ENCODE measurements at places on chromosomes 5 and 9.

- DNase-seq: no peak
These were observed 169.6 kb downstream of the SLC24A2 start for GRCh38 chr9:19619221-19619620.

- no peak for DNase-seq
These were observed 14.2 kb upstream of the LVRN start for GRCh38 chr5:115948091-115948534.

- no peak for DNase-seq
These were observed 47.9 kb upstream of the XPA start for GRCh38 chr9:97744710-97745708.

DNA sequence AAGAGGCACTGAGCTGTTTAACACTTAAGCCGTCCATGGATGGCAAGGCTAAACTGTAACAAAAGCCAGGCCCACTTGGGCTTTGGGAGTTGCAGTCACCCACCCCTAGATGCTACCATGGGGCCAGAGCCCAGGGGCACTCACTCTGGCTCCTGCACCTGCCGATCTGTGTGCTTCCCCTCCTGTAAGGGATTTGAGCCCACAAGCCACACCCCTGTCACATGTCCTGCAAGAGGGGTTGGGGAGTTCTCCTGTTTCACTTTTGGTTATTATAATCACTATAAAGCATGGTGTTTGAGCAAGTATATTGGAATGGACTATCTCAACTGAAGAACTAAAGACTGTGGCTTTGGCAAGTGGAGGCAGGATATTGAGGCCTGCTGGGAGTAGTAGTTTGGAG lies 14.0 kb upstream of the GPR151 start:
- no peak for DNase-seq

DNA sequence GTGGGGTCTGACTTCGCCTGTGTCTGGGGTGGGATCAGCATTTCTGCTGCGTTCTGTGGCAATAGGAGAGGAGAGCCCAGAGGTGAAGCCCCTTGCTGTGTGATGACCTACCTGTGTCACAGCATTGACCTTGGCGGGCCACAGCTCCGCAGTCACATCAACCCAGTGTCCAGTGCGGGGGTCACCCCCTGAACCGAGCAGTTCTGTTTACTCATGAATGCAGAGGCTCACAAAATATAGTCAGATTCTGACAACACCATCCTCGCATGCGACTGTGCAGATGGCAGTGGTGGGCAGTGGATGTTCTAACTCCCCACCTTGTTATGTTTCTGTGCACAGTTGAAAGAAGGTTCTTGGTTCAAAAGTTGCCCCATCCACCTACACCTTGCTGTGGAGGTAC lies 100.1 kb downstream of the ADAMTS16 start:
- no peak for DNase-seq

- DNase-seq: no peak
These were observed 61.4 kb downstream of the PSMB7 start for GRCh38 chr9:124353811-124354274.

GRCh38 chr9:5714501-5715401 lies 85.8 kb downstream of the RIC1 start:
- no peak for DNase-seq

GRCh38 chr5:67090593-67090992 lies 106.0 kb downstream of the CD180 start:
- DNase-seq: no peak

DNA sequence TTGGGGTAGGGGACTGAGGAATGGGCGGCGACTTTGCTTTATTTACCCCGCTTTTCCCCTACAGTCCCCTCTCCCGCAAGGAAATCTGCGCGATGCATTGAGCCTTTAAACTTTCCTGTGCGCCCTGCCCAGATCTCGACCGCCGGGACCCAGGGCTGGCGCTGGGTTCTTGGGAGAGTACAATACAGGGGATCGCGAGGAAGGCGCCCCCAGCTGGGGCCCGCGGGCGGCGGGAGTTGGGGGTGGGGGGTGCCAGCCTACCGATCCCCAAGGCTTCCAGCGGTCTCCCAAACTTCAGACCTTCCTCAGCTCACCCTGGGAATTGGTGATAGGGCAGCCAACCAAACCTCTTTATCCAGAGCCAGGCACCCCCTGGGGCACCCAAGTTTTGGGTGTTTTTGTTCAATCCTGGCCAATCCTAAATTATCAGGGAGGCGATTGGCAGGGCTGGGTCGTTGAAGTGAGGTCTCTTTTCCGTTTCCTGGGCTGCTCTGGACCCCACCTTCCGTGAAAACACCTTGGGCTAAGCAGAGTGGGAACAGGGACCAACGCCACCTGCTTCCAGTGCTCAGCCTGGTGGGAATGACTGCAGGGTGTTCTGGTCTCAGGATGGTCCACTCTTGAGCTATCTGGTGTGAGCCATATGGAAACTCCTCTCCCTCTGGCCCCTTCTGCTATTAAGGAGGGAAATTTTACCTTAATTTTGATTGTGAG lies 51.4 kb upstream of the DAB2IP start:
- DNase-seq: no peak

GRCh38 chr5:100803397-100803796 lies 99.7 kb downstream of the ST8SIA4 start:
- DNase-seq: no peak

GRCh38 chr5:56298336-56299090 lies 65.4 kb upstream of the ANKRD55 start:
- no peak for DNase-seq

GRCh38 chr5:178488696-178489095 lies 101.5 kb downstream of the COL23A1 start:
- DNase-seq: no peak

GRCh38 chr9:78938821-78939220 lies 632.9 kb upstream of the TLE4 start:
- no peak for DNase-seq
